ENCODE measurements at places on chromosomes 16 and 17.

GRCh38 chr16:73071131-73071940, 23.4 kb upstream of the ZFHX3 start:
- DNase-seq: no peak

DNA sequence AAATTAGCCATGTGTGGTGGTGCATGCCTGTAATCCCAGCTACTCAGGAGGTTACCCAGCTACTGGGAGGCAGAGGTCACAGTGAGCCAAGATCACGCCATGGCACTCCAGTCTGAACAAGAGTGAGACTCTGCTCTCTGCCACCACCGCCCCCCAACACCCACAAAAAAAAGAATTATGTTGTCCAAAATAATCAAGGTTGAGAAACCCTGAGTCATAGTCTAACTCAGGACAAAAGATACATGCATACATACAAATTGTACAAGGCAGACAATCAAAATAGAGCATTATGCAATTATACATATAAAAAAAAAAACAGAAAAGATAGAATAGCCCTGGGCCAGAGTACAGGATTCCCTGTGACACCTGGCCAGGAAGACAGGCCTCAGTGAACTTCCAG, 6.6 kb upstream of the KPNB1 start:
- DNase-seq: no peak

DNA sequence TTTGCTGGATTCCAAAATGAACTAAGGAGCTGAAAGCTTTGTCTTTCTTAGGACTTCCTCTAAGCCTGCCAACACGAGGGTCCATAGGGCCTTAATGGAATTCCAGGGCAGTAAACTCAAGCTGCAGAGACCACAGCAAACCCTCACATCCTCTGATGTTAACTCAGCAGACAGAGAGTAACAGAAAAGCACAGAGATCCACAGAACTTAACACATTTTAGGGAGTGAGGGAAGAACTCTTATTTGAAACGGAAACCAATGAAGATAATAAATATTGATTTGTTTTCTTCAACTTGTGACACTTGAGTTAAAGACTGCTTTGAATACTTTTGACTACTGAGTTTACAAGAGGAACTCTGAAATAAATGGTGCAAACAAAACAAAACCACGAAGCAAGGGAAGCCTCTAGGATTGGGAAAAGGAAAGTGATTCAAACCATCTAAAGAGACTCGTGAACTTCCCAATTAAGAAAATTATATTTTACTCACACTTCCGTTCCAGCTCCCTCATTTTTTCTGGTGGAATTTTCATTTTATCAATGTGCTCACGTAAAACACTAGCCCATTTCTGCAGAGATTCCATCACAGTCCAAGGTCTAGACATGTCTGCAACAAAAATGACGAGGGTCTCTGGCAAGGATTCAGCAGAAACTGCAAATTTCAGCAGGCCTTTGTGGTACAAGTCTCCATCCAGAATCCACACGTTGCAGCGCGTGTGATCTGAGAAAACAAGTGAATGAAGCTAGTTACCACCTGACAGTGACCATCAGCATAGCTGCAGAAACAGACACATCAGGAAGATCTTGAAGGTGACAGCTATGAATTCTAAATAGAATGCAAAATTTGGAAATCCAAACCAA, 9.2 kb downstream of the DYNC1LI2 start:
- no peak for DNase-seq

GRCh38 chr17:31398381-31399311, 7.2 kb downstream of the RAB11FIP4 start:
- no peak for DNase-seq

DNA sequence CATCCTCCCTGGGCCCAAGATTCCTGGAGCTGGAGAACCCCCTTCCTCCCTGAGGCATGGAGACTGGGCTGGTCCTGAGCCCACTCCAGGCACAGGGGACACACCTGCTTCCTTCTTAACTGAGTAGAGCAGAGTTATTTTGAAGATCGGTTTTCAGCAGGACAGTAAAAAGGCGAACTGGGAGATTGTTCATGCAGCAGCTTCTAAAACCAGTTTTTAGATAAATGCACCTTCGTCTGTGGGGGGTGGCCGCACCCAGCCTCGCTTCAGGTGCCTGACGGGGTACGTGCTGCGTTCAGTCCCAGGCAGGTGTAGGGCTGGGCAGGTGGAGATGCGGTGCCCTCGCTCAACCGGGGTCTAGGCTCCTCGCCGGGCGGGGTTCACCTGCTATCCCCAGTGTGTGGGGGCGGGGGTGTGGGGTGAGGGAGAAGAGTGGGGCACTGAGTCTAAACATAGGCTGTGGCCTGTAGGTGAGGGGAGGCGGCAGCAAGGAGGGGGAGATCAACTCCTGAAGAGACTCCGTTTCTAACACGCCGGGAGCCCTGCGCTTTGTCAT, 69.5 kb downstream of the JPH3 start:
- DNase-seq: no peak

DNA sequence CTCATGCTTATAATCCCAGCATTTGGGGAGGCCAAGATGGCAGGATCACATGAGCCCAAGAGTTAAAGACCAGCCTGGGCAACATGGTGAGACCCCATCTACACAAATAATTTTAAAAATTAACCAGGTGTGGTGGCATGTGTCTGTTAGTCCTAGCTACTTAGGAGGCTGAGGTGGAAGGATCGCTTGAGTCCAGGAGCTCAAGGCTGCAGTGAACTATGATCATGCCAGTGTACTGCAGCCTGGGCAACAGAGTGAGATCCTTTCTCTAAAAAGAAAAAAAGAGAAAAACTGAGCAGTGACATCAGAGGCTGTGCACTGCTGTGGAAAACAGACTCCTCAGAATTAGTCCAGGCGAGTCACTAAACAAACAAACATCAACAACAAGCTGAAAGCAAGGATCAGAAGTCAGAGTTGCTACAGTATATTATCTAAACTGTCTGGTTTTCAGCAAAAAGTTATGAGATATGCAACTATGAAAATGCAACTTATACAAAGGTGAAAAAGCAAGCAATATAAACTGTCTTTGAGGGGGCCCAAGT, 39.3 kb downstream of the CBFB start:
- no peak for DNase-seq

DNA sequence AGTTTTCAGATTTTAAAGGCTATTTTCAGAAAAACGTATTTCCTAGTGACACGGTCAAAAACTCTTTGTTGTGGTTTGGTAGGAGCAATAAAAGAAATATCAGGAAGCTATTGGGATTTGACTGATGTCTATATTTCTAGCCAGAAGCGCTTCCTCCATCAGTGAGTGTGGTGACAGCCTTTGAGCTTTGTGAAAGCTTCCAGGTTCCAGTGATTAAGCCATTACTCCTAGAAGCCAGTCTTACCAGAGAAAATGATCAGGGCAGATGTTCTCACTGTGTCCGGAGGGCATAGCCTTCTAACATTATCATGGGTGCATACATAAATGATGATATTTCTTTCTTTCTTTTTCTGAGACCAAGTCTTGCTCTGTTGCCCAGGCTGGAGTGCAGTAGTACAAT, 39.6 kb downstream of the MAP2K6 start:
- DNase-seq: no peak

DNA sequence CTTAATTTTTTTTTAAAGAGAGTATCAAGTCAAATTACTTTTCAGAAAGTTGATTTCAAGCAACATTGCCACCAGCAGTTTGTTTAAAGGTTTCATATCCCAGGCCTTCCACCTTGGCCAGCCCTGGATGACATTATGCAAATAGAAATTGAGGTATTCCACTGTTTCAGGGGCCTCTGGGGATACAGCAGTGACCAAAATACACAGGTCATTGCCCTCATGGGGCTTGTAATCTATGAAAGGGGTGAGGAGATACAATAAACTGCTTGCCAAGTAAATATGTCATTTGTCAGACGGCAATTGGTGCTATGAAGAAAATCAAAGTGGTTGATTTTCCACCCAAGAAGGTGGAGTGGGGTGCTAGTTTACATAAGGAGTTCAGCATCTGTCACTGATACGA, 37.8 kb upstream of the TMC5 start:
- DNase-seq: no peak

DNA sequence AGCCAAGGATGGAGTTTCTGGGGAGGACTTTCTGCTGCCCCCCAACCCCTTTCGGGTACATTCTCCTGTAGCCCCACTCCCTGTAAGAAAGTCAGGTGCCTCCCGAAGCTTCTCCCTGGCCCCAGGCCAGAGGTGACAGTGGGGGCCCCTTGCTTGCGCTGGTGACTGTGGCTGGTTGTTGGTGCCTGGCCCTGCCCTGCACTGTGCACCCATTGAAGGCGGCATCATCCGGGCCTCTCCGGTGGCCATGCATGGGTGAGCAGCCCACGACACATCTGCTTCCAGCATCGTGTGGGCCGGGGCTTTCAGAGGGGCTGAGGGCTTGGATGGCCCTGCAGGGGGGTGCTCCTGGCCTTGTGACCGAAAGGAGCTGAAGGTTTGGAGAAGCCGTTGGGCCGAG, 297.0 kb downstream of the SEC14L1 start:
- no peak for DNase-seq

DNA sequence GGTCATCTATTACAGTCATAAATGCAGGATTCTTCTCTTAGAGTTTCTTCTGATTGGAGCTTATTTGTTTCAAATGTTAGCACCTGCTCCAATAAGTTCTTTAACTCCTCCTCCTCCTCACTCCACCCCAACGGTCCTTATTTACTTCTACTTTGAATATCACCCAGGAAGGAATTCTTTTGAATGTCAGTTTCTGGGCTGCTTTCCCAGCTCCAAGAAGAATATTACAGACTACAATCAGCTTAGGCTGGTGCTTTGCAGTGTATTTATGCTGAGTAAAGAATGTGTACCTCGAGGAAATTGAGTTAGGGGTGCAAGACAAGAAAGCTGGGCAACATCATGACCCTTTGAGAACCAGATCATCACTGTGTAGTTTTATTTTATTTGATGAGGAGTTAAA, 30.8 kb downstream of the MAP3K3 start:
- no peak for DNase-seq

- no peak for DNase-seq
Observed at GRCh38 chr16:52227851-52228250, 319.1 kb downstream of the TOX3 start.

- DNase-seq: no peak
Observed at GRCh38 chr17:1156864-1157263, 22.9 kb downstream of the ABR start.

DNA sequence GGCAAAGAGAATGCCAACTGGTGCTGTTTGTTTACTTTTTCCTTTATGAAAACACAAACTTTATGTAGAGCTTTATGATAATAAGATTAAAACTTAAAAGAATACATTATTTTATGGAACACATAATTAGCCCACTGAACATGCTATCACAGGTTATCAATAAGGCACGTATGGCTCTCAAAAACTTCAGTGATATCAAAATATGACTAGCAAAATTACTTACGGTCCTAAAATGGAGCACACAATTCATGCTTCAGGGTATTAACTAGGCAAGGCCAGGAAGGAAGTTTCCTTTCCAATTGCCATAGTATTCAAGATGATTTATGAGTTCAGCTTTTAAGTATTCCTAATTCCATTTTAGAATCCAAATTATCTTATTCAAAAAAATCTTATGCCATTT, 3.6 kb downstream of the RNF43 start:
- no peak for DNase-seq

GRCh38 chr17:29615048-29615385, 7.7 kb downstream of the CORO6 start:
- no peak for DNase-seq

DNA sequence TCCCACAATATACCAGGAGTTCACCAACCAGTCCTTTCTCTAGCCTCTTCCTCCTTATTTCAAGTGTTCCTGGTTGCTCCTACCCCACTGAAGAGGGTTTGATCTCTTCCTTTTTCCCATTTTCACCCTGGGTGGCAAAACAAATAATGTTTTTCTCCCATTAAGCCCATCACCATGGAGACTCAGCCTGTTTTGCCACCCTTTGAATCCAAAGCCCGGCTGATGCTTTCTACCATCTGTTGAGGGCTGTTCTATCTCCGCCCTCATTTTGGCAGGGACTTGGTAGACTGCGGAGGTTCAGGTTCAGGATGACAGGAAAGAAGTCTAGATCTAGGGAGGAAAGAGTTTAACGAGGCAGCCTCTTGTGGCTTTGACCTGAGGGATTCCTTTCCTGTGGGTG, 2.6 kb downstream of the DNAH2 start:
- no peak for DNase-seq

All from esophagus squamous epithelium (tissue), 5 donors.